ENCODE measurements at places on chromosomes 12 and 14.

- DNase-seq: no peak
These were observed 654 bp upstream of the SUPT16H start for GRCh38 chr14:21384494-21384851.

DNA sequence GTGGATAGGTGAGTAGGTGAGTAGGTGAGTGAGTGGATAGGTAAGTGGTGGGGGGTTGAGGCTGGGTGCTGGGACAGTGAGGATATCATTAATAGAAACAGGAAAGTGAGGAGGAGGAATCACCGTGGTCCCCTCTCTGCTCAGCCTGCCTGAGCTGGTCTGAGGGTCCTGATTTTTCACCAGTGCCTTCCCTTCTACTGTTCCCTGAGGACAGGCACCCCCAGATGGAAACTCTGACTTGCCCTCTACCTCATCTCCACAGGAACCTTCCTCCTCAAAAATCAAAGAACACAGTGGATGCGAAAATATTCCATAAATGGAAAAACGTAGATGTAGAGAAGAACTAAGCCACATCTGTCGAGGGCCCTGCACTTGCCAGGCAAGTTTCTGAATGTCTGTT lies 1.9 kb downstream of the GPR68 start:
- no peak for DNase-seq

GRCh38 chr12:115355301-115355700 lies 671.3 kb upstream of the TBX3 start:
- no peak for DNase-seq

- no peak for DNase-seq
These were observed 243.2 kb downstream of the SPTSSA start for GRCh38 chr14:34218881-34219280.
